ENCODE measurements at places on chromosomes 12 and 14.

GRCh38 chr14:31026077-31026449 lies at the start of gene STRN3:
Gene STRN3 (minus strand): TSS chr14:31026379. CDS start chr14:31026185, 194 bp downstream.
- DNase-seq: no peak

DNA sequence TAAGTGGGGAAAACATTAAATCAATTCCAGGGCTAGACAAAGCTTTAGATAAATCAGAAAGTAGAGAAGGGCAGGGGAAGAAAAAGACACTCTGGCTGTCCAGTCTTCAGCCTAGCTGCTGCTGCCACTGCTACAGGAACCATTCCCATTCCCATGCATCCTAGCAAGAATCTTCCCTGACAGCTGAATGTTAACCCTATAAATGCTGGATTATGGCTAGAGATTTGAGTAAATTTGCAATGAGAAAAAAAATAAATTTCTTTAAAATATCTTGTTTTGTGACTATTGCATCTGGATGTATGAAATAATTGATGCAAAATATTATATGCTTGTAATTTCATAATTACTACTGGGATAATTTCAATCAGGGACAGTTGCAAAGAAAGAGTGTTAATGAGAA lies 15.0 kb upstream of the CDKN3 start:
- no peak for DNase-seq

DNA sequence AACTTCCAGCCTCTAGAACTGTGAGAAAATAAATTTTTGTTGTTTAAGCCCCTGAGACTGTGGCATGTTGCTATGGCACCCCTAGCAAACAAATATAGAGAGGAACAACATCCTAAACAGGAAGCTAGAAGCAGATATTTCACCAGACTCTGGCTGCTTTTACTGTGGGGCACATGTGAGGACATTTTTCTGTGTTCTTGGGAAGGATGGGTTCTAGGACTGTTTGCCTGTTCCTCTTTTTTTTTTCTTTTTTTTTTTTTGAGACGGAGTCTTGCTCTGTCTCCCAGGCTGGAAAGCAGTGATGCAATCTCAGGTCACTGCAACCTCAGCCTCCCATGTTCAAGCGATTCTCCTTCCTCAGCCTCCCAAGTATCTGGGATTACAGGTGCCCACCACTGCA lies 4.2 kb upstream of the HRK start:
- DNase-seq: no peak

DNA sequence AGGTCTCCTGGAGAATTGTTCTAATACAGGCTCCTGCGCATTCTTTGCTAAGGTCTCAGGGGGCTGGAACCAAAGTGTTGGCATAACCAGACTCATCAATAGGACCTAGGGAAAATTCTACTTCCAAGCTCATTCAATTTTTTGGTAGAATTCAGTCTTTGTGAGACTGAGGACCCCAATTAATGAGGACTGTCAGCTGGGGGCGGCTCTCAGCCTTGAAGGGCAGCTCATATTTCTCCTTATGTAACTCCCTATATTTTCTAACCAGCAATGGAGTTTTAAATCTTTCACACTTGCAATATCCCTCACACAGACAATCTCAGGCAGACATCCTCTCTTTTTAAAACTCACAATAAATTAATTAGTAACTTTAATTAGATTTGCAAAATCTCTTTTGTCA lies 476.4 kb upstream of the LRFN5 start:
- no peak for DNase-seq

GRCh38 chr14:49915085-49915484 lies 22.2 kb downstream of the ARF6 start:
- DNase-seq: no peak

GRCh38 chr14:69658664-69659261 lies 47.4 kb downstream of the SUSD6 start:
- no peak for DNase-seq

GRCh38 chr12:8040791-8041190 lies 8.3 kb downstream of the FOXJ2 start:
- no peak for DNase-seq

DNA sequence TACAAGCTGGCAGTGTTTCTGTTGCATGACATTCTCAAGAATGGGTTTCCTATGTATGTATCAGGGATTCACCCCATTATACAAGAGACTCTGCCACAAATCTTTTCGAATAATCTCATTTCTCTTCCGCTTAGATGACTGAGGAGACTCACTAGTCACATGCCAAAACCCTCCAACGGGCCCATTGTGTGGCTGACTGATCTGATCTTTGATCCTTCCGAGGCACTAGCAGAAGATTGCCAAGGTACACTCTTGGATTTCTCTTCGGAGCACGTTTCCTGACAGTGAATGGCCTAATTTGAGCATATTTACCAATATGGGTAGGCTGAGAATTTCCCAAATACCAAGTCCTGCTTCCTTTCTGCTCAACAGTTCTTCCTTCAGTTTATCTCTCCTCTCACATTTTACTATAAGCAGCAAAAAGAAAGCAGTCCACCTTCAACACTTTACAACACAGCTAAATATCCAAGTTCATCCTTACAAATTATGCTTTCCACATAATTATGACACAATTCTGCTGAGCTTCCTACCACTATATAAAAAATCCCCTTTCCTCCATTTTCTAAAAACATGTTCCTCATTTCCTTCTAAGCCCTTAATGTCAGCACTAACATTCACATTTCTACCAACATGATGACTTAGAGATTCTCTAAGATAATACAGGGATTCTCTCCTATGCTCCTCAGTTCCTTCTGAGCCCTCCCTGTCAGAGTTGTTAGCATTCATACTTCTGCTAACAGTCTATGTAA lies 11.0 kb downstream of the PRPH start:
- no peak for DNase-seq

DNA sequence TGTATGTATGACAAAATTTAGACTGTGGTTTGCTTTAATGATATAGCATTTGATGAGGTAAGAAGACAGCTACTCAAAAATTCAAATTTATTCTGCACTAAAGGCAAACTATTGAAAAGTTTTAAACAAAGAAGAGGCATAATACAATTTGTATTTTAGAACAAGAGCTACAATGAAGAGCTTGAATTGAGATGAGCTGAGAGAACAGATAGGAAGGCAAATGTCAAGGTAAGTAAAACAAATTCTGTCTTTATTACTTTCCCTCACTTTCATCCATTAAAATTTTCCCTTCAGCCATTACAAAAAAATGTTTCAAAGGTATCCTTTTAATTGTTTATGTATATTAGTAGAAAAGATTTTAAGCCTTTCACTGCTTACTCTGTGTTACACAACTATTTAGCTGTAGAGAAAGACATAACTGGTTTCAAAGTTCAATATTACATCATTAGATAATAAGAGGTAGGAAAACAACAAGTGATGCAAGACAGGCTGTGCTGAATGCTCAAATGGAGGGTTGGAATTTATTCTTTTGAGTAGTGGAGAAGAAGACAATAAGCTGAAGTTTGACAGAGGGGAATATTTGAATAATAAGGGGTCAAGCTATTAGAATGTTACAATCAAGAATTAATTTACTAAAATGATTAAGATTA lies 1334.1 kb downstream of the FSCB start:
- no peak for DNase-seq

DNA sequence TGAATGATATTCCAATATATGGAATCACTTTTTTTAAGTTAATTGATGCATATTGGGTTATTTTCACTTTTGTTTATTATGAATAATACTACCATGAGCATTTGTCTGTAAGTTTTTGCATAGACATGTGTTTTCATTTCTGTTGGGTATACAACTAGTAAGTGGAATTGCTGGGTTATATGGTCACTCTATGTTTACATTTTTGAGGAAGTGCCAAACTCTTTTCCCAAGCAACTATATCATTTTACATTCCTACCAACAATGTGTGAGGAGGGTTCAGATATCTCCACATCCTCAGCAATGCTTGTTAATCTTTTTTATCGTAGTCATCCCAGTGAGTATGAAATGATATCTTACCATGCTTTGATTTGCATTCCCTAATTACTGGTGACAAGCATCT lies 64.0 kb downstream of the MON2 start:
- DNase-seq: no peak

DNA sequence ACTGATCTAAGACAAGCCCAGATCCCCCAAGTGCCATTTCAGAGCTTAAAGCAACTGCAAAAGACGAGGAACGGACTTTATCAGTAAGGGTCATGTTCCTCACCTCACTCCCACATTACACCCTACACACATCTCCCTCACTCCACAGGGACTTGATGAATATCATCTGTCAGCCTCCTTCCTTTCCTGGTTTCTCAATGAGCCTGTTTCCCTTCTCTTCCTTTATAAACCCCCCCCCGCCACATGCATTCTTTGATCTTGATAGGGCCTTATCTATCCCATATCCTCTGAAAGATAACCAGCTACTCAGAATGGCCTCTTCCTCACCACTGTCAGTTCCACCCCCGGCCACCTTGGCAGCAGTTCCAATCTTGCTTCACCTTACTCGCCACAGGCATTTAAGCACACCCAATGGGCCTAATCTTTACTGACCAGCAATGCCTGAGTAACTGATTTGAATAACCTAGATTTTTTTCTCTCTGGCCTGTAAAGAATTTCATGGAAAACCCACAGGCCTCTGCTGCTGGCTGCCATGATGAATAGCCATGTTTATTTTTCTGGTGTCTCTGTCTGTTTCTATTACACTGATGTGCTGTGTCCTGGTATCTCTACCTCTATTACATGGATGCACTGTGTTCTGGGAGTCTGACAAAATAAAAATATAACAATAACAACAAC lies 138.7 kb downstream of the PHLDA1 start:
- no peak for DNase-seq

DNA sequence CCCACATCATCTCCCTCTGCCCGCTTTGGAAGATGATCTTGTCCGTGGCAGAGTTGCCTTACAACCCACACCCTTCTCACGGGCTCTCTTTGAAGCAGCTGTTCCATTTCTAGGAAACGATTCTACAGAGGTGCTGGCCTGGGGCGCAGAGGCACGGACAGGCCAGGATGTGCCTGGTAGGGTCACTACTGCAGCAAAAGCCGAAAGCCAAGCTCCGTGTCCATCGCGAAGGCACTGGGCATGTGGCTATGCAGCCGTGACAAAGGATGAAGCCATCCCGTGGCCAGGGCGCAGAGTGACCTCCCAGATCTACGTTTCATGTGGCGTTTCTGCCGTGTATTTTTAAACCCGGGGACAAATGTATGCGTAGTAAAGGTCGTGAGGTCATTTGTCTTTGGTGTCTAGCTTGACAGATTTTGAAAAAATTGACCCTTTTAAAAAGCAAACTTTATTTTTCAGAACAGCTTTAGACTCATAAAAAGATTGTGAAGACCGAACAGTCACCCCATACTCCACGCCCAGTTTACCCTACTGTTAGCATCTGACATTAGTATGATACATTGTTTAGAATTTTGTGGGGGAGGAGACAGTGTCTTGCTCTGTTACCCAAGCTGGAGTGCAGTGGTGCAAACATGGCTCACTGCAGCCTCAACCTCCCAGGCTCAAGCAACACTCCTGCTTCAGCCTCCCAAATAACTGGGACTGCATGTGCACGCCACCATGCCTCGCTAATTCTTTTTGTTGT lies 40.4 kb upstream of the NCOR2 start:
- no peak for DNase-seq

- DNase-seq: no peak
Measured at GRCh38 chr14:52977798-52978197, 26.9 kb upstream of the FERMT2 start.

DNA sequence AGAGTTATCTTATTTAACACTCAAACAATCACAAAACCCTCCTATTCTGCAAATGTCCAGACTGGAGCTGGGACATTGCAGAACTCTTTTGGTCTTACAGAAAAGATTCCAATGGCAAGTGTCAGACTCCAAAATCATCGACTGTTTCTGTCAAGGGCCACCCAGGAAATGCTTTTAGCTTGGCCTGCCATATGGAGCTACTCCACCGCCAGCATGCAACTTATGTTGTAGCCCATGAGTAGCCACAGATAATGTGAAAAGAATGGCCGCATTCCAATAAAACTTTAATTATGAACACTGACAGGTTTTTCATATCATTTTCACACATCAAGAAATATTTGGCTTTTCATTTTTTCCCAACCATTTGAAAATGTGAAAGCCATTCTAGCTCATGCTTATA lies 57.5 kb downstream of the SYNE3 start:
- no peak for DNase-seq

GRCh38 chr12:59372956-59373355 lies 222.9 kb upstream of the SLC16A7 start:
- DNase-seq: no peak

DNA sequence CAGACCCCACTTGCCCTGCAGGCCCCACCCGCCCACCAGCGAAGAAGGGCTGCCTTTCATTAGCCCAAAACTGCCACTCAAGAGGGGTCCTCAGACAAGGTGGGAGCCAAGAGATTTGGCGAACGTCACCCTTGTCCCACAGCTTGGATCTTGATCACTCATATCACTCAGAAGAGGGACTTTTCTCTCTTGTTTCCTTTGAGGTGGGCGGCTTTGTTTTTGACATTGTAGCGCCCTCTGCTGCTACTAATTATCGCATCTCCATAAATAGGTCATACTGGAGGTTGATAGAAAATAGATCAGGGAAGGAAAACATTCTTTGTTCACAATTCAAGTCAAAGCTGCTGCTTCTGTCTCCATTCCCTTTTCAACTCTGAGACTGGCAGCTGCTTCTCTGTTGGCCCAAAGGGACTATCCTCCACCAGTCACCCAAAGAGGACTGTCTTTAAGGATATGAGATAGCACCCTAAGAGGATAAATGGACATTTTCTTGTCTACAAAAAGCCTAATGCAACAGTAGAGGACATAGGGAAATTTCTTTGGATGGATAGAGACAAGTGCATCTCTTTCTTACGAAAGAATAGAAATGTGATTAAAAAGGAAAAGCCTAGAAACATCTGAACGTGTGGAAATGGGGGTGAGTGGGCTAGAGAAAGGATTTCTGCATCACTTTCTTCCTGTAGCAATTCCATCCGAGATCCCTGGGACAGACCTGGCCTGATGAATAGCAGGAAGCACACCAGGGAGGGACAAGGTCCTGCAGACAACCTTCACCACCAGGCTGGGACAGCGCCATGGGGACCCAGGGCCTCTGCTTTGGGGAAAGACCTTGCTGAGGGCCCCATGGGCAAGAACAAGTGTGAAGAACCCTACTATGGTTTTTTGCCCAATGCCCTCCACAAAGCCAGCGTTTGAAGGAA lies 115.8 kb downstream of the DAD1 start:
- DNase-seq: no peak

DNA sequence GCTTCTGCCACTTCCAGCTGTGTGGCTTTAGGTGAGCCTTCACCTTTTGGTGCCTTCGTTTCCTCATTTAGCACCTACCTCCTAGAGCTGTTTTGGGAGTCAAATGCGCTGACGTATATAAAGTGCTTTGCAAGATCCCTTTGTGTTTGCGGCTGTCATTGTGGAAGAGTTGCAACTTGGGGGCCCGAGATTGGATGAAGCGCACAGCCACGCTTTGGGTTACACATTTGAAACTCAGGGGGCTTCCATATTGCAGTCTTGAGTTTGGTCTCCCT lies 636 bp upstream of the ARL6IP4 start:
- DNase-seq: no peak

DNA sequence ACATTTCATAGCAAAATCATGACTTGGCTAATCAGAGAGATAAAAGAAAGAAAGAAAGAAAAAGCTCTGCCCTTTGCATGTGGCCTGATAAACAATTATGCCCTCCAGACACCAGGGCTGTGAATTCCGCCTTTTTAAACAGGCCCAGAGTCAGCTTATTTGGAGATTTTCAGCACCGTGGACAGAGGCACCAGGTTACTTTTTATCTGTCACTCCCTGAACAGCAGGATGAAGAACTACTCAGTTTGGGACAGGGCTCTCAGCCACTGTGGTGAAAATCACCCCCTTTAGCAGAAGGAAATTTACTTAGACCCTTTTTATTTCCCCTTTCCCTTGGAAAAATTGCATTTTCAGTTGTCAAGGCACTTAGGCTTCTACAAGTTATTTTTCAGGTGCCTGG lies 359.9 kb downstream of the NRXN3 start:
- no peak for DNase-seq

Data from central memory CD4-positive, alpha-beta T cell (primary cell).